Stimulated activated CD8-positive, alpha-beta memory T cell treated with anti-CD3 and anti-CD28 coated beads, Interleukin-15, amount 100 ng/mL, for 1 hour (primary cell): ENCODE measurements at places on chromosomes 7 and 10.

- no peak for DNase-seq
Observed at GRCh38 chr10:8061274-8062211, 7.1 kb downstream of the GATA3 start.

DNA sequence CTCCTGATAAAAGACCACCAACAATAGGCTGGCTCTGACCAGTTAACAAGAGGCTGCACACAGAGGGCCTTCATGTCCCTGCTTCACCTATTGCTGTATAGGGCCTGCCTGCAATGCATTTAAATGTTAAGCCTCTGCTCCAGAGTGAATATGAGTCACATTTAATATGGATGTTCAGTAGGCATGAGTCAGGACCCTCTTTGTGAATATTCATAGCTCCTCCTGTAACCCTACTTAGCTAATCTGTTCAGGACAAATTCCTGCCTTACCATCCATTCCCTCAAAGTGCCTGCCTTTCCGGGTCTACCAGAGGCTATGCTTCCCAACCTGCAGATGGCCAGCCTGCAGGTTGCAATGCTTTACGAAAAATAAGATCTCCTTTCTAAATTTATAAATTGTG lies 32.5 kb downstream of the ARHGAP22 start:
- no peak for DNase-seq

DNA sequence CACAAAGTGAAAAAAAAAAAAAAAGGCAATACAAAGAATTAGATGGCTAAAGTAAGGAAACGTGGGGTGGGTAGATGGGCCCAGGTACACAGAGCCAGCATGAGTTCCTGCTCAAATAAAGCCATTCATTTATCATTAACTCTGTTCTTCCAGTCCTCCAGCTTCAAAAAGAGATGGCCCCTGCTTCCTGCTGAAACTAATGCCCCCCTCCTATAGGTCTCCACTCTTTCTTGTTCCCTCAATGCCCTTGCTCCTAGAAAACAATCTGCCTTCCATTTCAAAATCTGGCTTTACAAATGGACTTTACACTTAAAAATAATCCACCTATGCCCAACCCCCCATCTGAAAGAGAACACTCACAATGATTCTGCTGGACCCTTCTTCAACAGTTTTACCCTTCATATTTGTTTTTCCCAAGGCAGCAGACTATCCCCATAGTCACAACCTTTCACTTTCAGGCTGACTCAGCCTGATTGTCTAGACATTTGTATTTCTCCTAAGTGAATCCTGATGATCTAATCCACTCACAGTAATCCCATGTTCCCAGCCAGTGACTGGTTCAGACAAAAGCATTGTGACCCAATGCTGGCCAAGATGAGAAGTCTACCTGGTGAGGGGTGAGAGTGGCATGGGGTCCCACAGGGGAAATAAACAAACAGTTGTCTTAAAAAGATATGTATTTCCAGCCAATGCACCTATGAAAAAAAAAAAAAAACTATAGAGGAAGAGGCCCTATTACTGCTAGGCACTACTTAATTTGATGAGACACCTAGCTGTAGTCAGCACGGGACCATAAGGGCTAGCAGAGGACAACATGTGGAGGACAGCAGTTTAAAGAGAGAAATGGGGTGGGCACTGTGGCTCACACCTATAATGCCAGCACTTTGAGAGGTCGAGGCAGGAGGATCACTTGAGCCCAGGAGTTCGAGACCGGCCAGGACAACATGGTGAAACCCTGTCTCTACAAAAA lies 74.6 kb upstream of the GRID1 start:
- no peak for DNase-seq

GRCh38 chr7:38743899-38744298 lies 112.7 kb upstream of the AMPH start:
- DNase-seq: no peak

DNA sequence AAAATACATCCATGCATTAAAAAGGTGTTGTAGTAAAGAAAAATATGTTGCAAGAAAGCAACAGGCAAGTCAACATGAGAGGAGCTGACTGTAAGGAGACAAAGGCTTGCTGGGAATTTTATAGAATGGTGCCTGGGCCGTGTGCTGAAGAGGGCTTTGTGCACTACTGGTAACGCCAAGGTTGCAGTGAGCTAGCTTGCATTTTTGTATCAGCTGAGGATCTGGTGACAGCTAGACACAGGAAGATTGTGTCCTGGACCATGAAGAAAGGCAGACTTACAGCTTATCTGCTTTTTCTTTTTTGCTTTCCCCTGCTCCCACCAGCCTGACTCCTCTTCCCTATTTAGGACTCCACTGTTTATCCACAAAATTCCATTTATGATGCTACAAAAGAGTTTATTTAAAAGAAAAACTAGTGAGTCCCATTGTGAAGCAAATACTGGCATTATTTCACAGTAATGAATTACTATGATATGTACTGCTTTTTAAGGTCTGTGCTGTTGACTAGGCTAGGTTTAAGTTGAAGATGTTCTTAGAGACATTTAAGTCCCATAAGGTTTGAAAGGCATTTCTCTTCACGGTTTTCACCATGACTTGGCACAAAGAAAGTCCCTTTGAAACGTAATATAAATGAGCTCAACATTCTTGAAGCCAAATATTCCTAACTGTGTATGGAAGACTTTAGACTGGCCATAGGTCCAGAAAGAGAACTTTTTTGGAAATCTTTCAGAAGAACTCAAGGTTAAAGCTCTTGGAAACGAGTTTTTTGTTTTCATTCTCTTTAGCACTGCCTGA lies 88.6 kb downstream of the SEC23IP start:
- DNase-seq: no peak

DNA sequence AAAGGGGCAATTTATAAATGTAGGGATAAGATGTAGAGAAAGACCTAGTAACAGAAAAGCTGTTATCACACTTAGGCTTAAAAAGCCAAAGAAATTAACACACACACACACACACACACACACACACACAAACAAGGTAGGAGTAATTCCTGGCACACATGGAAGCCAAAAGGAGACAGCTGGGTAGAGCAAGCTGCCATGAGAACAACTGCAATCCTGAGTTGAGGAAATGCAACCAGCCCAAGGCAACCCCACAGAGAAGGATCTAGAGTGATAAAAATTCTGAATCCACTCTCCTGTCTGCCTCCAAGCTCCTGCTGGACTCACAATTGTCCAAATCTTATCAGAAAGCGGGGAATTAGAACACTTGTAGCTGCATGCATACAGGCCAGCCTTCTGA lies 229.1 kb upstream of the DGKB start:
- no peak for DNase-seq

- DNase-seq: no peak
Observed at GRCh38 chr10:126519185-126519584, 130.9 kb upstream of the ADAM12 start.
